ENCODE measurements at places on chromosomes 6 and 20.

DNA sequence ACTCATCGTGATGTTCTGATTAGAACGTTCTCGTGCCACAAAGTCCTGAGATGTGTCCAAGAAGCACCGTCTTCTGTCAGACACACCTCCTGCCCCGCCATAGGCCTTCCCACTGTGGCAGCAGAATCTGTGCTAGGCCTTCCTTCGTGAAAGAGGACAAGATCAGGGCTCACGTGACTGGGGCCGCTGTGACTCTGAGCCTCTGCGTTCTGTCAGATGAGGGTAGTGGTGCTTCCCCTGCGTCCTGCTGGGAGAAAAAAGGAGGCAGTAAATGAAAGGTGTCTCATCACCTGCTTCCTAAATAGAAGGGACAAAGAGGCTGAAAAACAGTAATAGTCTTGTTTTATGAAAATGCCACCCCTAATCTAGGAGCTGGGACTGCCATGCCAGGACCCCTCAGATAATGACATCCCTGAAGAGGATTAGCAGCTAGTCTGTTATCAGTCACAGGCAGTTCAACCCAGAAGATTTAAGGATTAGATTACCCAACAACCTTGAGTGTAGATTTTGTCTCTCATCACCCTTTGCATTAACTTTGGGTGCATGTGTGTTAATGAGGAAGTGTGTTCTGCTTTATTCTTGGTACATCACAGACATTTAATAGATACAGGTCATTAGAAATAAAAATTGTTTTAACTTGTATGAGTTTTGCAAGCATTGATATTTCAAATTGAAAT is 4.1 kb downstream of the DNAJC5 start:
- DNase-seq: no peak

DNA sequence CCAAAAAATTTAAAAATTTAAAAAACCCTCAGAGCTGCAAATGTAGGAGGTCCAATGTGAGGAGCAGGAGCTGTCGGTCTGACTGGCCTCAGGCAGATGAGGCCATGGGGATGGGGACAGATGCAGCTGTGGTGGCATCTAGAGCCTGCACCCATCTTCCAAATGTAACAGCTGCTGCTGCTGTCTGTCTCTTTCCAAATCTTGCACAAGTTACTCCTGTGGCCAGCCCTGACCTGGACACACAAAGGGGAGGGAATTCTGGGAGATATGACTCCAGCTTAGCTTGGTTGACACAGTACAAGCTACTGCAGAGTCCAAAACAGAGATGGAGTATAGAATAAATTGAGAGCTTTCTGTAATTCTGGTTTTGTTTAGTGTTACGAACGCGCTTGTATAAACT is 115.2 kb downstream of the PRND start:
- DNase-seq: no peak

GRCh38 chr6:16274885-16275589 is 36.6 kb downstream of the GMPR start:
- DNase-seq: no peak

- DNase-seq: no peak
These were observed 368.1 kb upstream of the MARCKS start for GRCh38 chr6:113488812-113489685.

DNA sequence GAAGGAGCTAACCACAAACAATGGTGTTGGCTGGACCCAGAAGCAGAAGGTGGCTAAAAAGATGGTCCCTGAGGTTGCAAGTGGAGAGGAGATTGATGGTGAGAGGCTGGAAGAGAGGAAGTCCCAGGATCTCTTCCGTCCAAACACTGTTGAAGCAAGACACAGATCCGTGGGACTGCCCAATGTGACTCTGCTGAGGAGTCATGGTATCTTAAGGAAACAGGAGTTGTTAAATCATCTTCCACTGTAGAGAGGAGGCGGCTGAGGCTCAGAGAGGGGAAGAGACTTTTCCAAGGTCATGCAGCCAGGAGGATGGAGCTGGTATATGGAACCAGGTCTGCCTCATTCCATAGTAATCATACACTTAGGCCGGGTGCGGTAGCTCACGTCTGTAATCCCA is 4.1 kb upstream of the ZNF335 start:
- DNase-seq: no peak

GRCh38 chr6:88734544-88734943 is 228.9 kb downstream of the RNGTT start:
- DNase-seq: no peak

- DNase-seq: no peak
These were observed 45.6 kb downstream of the FAM50B start for GRCh38 chr6:3894590-3895311.

- no peak for DNase-seq
These were observed 220.1 kb downstream of the HACE1 start for GRCh38 chr6:104639668-104640067.

DNA sequence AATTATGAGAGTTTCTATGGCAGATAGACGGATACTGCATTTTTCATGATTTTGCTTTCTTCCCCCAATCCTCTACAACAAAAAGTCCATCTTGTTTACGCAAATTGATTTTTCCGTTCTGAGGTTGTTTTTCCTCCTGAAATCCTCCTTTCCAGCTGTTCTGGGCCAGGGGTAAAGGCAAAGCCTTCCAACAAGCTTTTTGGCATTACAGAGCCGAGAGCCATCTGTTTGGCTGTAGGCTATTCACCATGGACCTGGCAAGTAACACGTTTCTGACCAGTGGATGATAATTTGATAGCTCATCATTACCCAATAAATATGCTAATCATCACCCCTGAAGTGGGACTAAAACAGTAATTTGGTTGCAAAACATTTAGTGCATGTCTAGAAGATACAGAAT is 226.5 kb downstream of the CBLN4 start:
- no peak for DNase-seq

- DNase-seq: no peak
These were observed 36.5 kb upstream of the MPC1 start for GRCh38 chr6:166419286-166419685.

DNA sequence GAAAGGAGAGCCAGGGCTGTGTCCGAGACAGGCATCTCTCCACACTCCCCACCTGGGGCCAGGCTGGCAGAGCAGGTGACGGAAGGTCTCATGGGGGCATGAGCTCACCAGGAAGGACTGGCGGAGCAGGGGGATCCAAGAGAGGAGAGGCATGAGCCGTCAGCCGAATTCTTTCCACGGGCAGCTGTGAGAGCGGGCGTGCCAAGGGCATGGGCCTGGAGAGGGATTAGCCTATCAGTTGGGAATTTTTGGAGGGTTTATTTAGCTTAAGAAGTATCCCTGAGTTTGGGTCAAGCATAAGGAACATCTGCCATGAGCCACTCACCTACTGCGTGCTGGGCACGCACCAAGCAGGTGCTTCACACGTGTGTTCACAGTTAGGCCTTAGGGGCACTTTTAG is 60.2 kb upstream of the ZNFX1 start:
- no peak for DNase-seq

DNA sequence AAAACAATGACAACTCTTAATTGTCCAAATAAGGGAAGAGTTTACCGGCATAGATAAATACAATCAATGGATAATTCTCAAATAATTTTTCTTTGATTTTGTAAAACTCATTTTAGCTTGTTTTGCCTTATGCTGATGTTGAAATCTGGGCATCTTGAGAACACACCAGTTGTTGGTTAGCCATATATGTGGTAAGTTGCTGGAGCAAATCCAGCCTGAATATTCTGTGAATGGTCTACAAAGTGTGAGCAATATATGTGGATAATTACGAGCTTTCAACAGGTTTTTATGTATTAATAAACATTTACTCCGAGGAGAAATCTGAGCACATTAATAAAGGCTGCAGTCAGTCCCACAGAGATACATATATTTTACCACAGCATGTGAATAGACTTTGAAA is 423.6 kb downstream of the BCKDHB start:
- DNase-seq: no peak

GRCh38 chr20:1467355-1468116 is 887 bp upstream of the NSFL1C start:
- DNase-seq: no peak

DNA sequence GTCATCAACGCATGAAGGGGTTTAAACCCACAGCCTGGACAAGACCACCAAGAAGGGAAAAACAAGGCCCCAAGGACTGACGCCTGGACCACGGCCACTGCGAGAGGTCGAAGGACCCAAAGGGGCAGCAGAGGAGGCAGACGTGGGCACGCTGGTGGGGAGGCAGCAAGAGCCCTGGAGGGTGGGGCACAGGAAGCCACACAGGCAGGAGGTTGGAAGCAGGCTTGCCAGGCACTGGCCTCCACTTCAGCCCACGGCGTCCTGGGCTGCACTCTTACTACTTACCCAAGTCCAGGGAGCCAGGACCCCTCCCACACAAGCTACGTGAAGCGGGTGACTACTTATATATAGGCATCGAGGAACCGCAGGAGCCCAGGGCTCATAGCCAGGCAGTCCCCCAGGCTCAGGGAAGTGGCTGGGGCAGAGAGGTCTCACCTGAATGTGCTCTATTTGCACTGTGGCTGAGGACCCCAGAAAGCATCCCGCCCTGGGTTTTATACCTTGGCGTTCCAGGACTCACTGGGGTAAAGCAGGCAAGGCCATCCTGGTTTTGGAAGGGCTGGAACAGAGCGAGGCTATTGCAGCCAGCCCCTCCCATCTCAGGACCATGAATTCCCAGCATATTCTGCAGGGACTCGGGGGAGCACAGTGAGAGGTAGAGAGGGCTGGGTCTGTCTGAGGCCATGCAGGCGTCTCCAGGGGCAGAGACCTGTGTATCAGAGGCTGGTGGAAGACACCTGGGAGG is 113.8 kb upstream of the AFDN start:
- no peak for DNase-seq

- DNase-seq: no peak
These were observed 7.8 kb downstream of the SCGN start for GRCh38 chr6:25659633-25660368.

GRCh38 chr20:38573413-38573812 is 7.6 kb upstream of the ADIG start:
- no peak for DNase-seq

DNA sequence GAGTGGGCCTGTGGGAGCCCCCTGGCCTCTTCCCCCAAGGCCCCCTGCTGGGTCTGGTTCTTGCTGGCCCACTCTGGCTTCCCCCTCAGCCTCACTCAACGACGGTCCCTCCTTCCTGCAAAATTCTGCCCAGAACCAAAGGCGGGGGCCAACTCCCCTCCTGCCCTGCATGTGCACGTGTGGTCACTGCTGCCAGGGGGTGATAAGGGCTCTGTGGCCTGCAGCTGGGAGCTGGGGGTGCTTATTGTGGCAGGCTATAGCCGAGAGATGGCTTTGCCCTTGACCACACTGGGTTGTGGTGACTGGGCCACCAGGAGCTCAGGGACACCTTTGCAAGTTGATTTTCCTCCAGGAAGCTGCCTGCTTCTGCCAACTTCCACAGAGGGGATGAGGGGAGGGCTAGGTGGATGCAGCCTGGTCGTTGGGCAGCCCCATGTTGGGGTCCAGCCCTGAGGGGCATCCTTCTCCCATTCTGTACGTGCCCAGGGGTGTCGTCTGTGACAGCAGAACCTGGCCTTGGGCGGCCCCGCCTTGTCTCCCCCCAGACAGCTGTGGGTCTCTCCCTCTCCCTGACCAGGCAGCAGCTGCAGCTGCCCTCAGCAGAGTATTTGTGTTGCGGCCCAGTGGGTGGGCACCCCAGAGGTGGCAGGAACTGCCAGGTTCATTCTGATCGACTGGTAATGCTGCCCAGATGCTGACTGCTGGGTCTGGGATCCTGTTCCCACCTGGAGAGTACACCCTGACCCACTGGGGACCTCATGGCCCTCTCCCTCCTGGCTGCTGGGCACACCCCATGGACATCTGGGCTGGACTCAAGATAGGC is 5.6 kb downstream of the TCEA2 start:
- DNase-seq: no peak

GRCh38 chr6:132568611-132569010 is 1.5 kb upstream of the TAAR6 start:
- DNase-seq: no peak

- DNase-seq: no peak
These were observed 406.1 kb downstream of the EPM2A start for GRCh38 chr6:145329257-145329656.

DNA sequence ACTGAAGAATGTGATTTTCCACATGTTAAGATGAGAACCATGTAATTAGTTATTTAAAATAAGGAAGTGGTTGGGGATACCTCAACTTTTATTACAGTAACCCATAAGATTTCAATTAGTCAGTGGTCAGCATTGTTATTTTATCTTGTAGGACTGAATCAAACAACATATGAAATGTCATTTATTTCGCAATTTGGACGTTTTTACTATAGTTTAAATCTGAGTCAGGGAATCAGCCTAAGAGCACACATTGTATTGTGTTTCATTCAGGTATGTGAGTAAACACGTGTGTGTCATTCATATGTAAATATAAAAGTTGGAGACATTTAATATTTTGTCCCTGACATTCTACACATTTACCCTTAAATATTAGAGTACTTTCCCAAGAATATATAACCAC is 1418.7 kb downstream of the GRIK2 start:
- no peak for DNase-seq

DNA sequence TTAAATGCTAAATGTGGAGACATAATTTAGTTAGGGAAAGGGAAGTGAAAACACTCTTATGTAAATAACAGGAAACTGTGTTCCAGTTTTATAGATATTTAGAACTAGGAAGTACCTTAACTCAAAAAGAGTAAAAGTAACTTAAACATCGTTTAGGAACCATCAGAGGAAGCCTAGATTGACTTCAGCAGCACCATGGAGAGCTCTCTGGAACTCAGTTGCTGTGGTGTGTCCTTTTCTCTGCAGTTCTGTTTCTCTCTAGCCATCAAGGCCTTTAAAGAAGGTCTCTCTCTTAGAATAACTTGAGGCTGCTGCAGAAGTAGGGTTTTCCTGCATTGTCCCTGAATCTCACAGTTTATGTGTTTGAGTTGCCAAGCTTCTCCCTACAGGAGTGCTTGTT is 26.9 kb downstream of the CLVS2 start:
- no peak for DNase-seq

GRCh38 chr6:154752022-154752421 is 18.8 kb downstream of the SCAF8 start:
- DNase-seq: no peak

- peak; percentile 44 for DNase-seq
These were observed 2.4 kb downstream of the DYNLT1 start for GRCh38 chr6:158642097-158642601.

GRCh38 chr6:151330130-151330696 is 61.1 kb downstream of the ZBTB2 start:
- no peak for DNase-seq

DNA sequence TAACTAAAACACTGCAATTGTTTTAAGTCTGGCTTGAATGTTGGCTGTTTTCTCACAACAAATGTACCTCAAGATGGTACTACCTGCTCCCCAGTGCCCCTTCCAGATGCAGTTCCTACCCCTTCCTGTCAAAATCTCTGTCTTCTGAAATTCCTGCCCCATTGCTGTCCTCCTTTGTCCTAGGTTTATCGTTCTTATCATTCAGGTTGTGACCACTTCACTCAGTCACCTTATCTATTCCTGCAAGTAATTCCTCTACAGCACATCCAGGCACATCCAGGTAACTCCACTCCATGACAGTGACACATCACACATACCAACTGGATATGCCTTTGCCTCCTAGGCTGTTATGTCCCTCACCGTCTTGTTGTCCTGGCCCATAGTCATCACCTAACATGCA is 90.2 kb downstream of the TRDN start:
- no peak for DNase-seq

DNA sequence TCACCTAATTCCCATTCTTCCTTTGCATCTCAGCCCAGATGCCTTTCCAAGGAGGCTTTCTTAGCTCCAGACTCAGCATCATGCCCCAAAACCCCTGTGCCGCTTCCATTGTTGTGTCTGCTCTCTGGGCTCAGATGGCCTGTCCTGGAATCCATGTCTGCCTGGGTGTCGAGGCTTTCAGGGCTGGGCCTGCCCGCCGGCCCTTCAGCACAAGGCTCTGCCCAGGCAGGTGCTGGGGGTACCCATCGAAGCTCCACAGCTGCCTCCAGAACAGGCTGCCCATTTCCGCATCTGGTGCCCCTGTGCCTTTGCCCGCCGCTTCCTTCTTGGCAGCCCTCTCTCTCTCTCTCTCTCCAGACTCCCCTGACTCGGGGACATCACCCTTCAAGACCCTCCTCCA is 1.2 kb downstream of the CPXM1 start:
- no peak for DNase-seq

Measured in keratinocyte (primary cell).